ENCODE measurements at places on chromosomes 4 and X. TPM values are rescaled to one million over a fixed set of nuclear protein-coding genes. Genes with fewer than 3 reads are reported as not detected.

NXF2B gene
- not detected for total RNA-seq

RTL9 gene
- total RNA-seq, result 0.37 TPM

PCDH10 gene
- total RNA-seq, result 73.0 TPM

DUSP9 gene
- total RNA-seq, result not detected

ZNF185 gene
- total RNA-seq, result 2.4 TPM

ARMCX5 gene
- total RNA-seq, result 20.8 TPM

GLRB gene
- total RNA-seq, result 15.0 TPM

PAGE1 gene
- not detected for total RNA-seq

RHOXF1 gene
- total RNA-seq, result not detected

PRSS12 gene
- 120 TPM for total RNA-seq

RBMXL3 gene
- total RNA-seq, result not detected

SAP30 gene
- 31.8 TPM for total RNA-seq

POU3F4 gene
- total RNA-seq, result not detected

PDE6B gene
- 1.2 TPM for total RNA-seq

TMEM156 gene
- 2.1 TPM for total RNA-seq

ARHGAP36 gene
- total RNA-seq, result not detected

ZBED1 gene
- total RNA-seq, result 27.9 TPM

ACSL1 gene
- total RNA-seq, result 71.9 TPM

TIGD4 gene
- 0.30 TPM for total RNA-seq

PPARGC1A gene
- total RNA-seq, result not detected

NAP1L3 gene
- 19.3 TPM for total RNA-seq

MAGEC2 gene
- not detected for total RNA-seq

DCAF12L1 gene
- total RNA-seq, result not detected

RTL5 gene
- total RNA-seq, result 4.4 TPM

ARMCX4 gene
- total RNA-seq, result 10.5 TPM

RPS6KA3 gene
- 92.4 TPM for total RNA-seq

MBNL3 gene
- total RNA-seq, result 0.30 TPM

RAB41 gene
- total RNA-seq, result not detected

GAGE12F gene
- not detected for total RNA-seq

EDA2R gene
- total RNA-seq, result 9.5 TPM

ATOH1 gene
- not detected for total RNA-seq

NUP62CL gene
- not detected for total RNA-seq

UGT8 gene
- not detected for total RNA-seq

TXK gene
- total RNA-seq, result 0.59 TPM

C4orf50 gene
- not detected for total RNA-seq

IL3RA gene
- not detected for total RNA-seq

RPS3A gene
- 3,002 TPM for total RNA-seq

TRPC5OS gene
- total RNA-seq, result not detected

GLRA3 gene
- total RNA-seq, result not detected

VEGFD gene
- total RNA-seq, result 0.09 TPM

BST1 gene
- total RNA-seq, result 12.8 TPM

RAB40A gene
- 0.14 TPM for total RNA-seq

FRG2 gene
- not detected for total RNA-seq

ZNF711 gene
- 6.1 TPM for total RNA-seq

GPRASP3 gene
- 5.4 TPM for total RNA-seq

PROM1 gene
- total RNA-seq, result not detected

SLC38A5 gene
- total RNA-seq, result 61.8 TPM

NLGN4X gene
- not detected for total RNA-seq

SPANXD gene
- not detected for total RNA-seq

DCAF16 gene
- total RNA-seq, result 18.6 TPM
